ENCODE measurements at places on chromosomes 2 and 18.
A peak's percentile ranks its signal among the peaks of the same experiment; 100 is the strongest.

DNA sequence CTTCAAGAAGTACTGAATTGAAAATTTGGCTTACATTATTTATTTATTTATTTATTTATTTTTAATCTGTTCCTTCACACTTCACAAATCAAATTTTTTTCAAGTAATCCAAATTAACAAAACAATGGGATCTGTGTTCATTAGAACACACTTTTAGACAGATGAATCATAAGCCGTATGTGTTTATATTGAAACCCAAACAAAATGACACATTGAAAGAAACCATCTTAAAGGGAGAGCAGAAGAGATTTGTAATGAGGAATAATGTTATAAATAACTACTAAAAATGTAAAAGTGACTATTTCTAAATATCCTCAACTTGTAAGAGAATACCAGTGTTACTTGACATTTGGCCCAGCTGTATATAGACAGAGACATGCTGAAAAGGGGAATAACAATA is 991.0 kb upstream of the CHAC2 start:
- H3K4me1 ChIP-seq, result no peaks in the 10 kb centered on the region
- no peaks in the 10 kb centered on the region for H3K36me3 ChIP-seq
- H3K27me3 ChIP-seq, result no peaks in the 10 kb centered on the region
- H3K4me3 ChIP-seq, result no peak overlapping the region
- no peak for DNase-seq

DNA sequence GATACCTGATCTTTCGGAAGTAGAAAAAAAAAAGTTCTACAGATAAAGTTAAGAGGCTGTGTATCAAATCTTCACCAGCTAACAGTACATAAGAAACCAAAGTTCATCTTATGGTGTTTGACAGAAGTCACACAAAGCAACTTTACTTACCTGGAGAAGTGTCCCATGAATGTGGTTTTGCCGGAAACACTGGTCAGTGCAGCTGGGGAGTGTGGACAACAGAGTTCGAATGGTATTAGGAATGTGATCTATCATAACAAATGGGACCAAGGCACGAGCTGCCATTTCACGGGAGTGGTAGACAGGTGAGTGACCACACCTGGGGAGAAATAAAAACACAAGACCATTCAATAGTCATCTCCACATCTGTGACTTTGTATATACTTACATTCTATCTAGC is 171.4 kb upstream of the ZFP36L2 start:
- no peak overlapping the region for H3K27ac ChIP-seq
- H3K36me3 ChIP-seq, result no peaks in the 10 kb centered on the region
- H3K4me3 ChIP-seq, result no peak overlapping the region
- no peak for DNase-seq
- H3K27me3 ChIP-seq, result no peaks in the 10 kb centered on the region
- H3K4me1 ChIP-seq, result peaks cover 10% of the 10 kb centered on the region

GRCh38 chr2:51994123-51994763 is 962.3 kb upstream of the NRXN1 start:
- H3K36me3 ChIP-seq, result no peaks in the 10 kb centered on the region
- H3K27me3 ChIP-seq, result no peaks in the 10 kb centered on the region
- no peak overlapping the region for H3K4me3 ChIP-seq
- H3K27ac ChIP-seq, result no peak overlapping the region
- H3K4me1 ChIP-seq, result no peaks in the 10 kb centered on the region

DNA sequence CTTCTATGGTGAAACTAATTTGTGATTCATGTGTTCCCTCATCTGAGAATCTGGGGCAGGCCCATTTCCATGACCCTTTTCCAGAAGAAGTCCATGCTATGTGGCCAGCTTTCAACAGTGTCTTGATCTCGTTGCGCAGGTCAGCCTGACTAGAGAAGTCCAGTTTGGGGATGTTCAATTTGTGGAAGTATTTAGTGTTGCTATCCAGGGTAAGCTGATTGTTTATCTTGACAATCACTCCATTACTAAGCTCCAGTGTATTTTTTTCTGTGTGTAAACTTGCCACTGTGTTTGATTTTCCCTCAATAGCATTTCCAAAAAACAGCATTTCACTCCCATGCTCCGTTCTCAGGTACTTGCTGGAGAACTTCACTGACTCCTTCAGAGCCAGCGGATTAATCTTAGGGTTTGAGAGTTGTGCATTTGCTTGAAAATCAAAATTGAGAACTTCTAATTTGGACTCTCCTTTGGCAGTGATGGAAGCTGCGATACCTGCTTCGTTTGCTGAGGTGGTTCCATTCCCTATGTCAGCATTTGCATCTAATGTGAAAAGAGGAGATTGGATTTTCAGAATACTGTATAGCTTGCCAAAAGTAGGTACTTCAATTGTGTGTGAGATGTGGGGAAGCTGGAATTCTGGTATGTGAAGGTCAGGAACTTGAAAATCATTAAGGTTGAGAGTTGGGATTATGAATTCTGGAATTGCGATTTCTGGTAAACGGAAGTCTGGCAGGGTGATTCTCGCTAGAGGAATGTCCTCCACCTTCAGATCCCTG is 35.7 kb downstream of the APOB start:
- H3K36me3 ChIP-seq, result no peaks in the 10 kb centered on the region
- DNase-seq, result no peak
- H3K27ac ChIP-seq, result no peak overlapping the region
- no peaks in the 10 kb centered on the region for H3K4me1 ChIP-seq

DNA sequence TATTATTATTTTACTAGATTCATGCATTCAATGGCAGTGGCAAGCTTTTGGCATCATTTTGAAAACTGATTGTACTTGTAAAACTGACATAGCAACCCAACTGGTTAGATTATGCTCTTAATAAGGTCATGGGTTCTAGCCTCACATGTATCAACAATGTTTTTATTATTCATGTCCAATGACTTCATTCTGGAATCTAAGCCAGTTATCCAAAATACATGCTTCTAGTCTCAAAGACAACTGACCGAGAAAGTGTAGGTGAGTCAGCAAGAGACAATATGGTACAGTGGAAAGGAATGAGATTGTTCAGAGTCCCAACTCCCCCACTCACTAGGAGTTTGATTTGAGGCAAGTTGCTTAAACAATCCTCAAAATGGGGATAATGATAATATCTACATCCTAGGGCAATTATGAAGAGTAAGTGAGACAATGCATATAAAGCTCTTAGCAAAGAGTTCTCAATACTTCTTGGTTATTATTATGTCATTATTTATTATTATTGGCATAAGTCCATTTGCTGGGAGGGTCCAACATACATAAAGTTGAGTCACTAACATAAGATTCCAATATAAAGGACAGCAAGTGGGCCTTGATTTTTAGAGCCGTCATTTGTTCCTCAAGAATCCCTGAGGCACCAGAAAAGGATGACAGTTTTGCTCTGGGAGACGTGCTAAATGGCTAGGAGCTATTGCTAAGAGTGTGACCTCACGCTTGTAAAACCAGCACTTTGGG is 99.4 kb downstream of the NEB start:
- H3K36me3 ChIP-seq, result no peaks in the 10 kb centered on the region
- no peaks in the 10 kb centered on the region for H3K4me1 ChIP-seq
- no peak overlapping the region for H3K27ac ChIP-seq

- no peaks in the 10 kb centered on the region for H3K36me3 ChIP-seq
- no peaks in the 10 kb centered on the region for H3K27me3 ChIP-seq
- H3K27ac ChIP-seq, result no peak overlapping the region
- H3K4me3 ChIP-seq, result no peak overlapping the region
- DNase-seq, result no peak
Observed at GRCh38 chr18:10054366-10054765, 140.6 kb downstream of the VAPA start.

DNA sequence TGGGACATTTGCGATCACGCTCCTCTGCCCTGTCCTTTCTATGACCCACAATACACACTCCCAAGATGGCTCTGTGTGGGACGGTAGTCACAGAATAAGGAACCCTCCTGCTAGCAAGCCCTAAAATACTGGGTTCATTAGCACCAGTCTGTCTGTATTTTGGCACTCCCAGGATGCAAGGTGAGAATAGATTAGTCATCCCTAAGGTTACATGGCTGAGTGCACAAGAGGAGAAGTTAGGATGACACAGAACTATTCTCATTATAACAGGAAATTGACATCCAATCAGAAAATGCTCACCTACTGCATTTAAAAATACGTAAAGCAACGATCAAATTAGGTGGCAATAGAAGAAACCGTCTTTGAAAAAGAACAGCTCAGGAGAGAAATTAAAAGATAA is 590.2 kb downstream of the EPHA4 start:
- H3K4me3 ChIP-seq, result no peak overlapping the region
- no peak overlapping the region for H3K27ac ChIP-seq
- H3K4me1 ChIP-seq, result no peaks in the 10 kb centered on the region
- no peak for DNase-seq

GRCh38 chr2:216021768-216022565 is 8.6 kb upstream of the MREG start:
- DNase-seq, result no peak
- H3K4me1 ChIP-seq, result no peaks in the 10 kb centered on the region
- no peaks in the 10 kb centered on the region for H3K27me3 ChIP-seq
- no peaks in the 10 kb centered on the region for H3K36me3 ChIP-seq

DNA sequence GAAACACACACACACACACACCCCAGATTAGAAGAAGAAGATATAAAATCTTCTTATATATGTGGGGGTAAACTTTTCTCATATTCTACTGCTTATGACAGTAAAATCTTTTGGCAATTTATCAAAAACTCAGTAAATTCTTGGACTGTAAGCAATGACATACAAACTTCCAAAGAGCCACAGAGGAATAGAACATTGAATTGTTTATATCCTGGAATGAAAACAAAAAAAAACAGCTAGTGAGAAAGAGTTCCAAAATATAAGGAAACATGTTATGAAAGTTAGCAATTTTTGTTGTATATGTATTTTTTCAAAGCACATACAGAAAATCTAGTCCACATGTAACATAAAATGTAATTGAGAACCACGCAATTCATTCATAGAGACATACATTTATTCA is 764.9 kb downstream of the DSC3 start:
- H3K36me3 ChIP-seq, result no peaks in the 10 kb centered on the region
- no peak overlapping the region for H3K4me3 ChIP-seq
- no peak for DNase-seq
- H3K27ac ChIP-seq, result no peak overlapping the region
- no peaks in the 10 kb centered on the region for H3K27me3 ChIP-seq

- no peaks in the 10 kb centered on the region for H3K36me3 ChIP-seq
- no peaks in the 10 kb centered on the region for H3K4me1 ChIP-seq
- DNase-seq, result no peak
- no peak overlapping the region for H3K27ac ChIP-seq
Observed at GRCh38 chr2:167980439-167980838, 267.0 kb downstream of the STK39 start.

GRCh38 chr2:121776361-121776760 is 20.9 kb downstream of the TSN start:
- no peaks in the 10 kb centered on the region for H3K36me3 ChIP-seq
- DNase-seq, result no peak
- no peak overlapping the region for H3K27ac ChIP-seq
- H3K4me1 ChIP-seq, result no peaks in the 10 kb centered on the region
- H3K27me3 ChIP-seq, result no peaks in the 10 kb centered on the region
- no peak overlapping the region for H3K4me3 ChIP-seq

DNA sequence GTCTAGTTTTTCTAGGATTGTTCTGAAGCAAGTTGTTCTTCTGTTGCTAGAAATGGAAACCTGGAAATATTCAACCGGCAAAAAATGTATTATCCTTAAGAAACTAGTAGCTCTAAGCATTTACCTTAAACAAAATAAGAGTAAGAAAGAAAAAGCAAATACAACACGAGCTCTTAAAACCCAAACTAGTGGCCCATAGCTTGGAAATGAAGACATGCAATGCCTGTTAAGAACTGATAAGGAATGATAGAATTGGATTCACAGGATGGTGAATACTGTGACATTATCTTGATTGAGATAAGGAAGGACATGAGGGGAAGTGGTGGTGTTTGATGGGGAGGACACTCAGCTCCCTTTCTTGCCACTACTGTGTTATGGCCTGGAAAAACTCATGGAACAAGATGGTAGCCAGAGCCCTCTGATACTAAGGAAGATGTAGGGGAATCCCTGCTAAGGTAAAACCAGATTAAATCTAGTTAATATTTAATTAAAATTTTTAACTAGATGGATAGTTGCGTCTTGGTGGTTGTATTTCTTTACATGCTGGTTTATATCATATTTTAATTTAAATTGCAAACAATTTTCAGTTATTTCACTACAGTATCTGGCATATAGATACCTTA is 193.8 kb downstream of the LPIN1 start:
- H3K27ac ChIP-seq, result no peak overlapping the region
- no peak overlapping the region for H3K4me3 ChIP-seq
- no peaks in the 10 kb centered on the region for H3K36me3 ChIP-seq

- H3K4me3 ChIP-seq, result no peak overlapping the region
- DNase-seq, result no peak
- no peak overlapping the region for H3K27ac ChIP-seq
- no peaks in the 10 kb centered on the region for H3K36me3 ChIP-seq
- no peaks in the 10 kb centered on the region for H3K27me3 ChIP-seq
Observed at GRCh38 chr18:61308795-61309393, 24.3 kb upstream of the CDH20 start.

DNA sequence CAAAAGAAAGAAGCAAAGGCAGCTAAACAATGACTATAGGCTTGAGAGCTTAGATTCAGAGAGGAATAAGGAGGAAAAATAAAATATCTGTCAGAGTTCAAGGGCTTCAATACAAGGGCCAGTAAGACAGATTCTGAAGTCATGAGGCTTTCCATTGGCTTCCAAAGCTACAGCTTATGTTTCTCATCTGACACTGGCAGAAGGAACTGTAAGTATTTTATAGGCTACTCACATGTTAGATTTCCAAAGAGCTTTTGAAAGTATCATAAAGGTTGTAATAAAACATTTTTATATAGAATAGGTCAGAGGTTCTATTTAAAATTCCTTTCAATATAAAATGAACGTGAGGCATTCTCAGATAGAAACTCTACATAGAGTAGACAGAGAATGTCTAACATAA is 746.6 kb upstream of the NXPH2 start:
- no peak overlapping the region for H3K4me3 ChIP-seq
- H3K27ac ChIP-seq, result no peak overlapping the region
- H3K36me3 ChIP-seq, result no peaks in the 10 kb centered on the region
- no peaks in the 10 kb centered on the region for H3K4me1 ChIP-seq
- no peaks in the 10 kb centered on the region for H3K27me3 ChIP-seq

DNA sequence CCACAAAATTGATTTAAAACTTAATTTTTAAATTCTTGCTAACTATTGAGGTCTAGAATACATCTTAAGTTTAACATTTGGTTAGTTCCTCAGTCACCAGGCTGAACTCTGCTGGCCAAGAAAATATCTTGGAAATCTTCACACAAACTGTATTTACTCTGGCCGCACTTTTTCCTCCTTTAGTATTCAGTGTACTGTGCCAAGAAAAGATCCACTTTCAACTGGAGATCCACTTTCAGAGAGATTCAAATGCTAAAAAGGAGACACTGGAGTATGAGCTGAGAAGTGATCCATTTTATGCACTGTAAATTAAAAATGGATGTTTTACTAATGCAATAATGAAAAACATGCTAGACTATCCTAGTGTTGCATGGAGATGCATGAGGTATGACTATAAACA is 98.1 kb downstream of the ANTXR1 start:
- no peaks in the 10 kb centered on the region for H3K36me3 ChIP-seq
- no peaks in the 10 kb centered on the region for H3K27me3 ChIP-seq
- H3K4me3 ChIP-seq, result no peak overlapping the region
- no peak for DNase-seq
- H3K4me1 ChIP-seq, result peaks cover 10% of the 10 kb centered on the region
- no peak overlapping the region for H3K27ac ChIP-seq

GRCh38 chr2:86337244-86337835 is at the start of gene REEP1:
Gene REEP1, minus strand, starts transcription at chr2:86337626. Its CDS starts 116 bp downstream, at chr2:86337510.
- no peaks in the 10 kb centered on the region for H3K27me3 ChIP-seq
- DNase-seq, result peak; percentile 35
- H3K27ac ChIP-seq, result no peak within 1 kb of the TSS
- no peaks in the 10 kb centered on the region for H3K36me3 ChIP-seq
- H3K4me3 ChIP-seq, result peak within 1 kb of the TSS; percentile 32
